ENCODE measurements at places on chromosomes 7 and 10.

GRCh38 chr7:111756687-111757178 is 194.4 kb upstream of the IMMP2L start:
- no peak for DNase-seq

DNA sequence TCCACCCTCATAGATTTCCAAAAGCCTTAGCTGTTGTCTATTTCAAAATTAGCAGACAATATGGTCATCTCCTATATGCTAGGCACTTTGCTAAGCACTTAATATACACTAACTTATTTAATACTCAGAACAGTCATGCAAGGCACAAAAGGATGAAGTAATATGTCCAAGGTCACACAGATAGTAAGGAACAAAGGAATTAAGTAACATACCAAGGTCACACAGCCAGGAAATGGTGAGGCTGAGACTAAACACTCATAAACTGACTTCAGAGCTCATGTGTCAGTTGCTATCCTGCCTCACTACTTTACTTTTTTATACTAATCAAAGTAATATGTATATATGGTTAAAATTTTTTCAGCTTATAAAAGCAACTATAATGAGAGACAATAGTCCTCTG is 23.6 kb upstream of the HIBADH start:
- no peak for DNase-seq

GRCh38 chr7:37999673-38000072 is 79.2 kb downstream of the EPDR1 start:
- no peak for DNase-seq

DNA sequence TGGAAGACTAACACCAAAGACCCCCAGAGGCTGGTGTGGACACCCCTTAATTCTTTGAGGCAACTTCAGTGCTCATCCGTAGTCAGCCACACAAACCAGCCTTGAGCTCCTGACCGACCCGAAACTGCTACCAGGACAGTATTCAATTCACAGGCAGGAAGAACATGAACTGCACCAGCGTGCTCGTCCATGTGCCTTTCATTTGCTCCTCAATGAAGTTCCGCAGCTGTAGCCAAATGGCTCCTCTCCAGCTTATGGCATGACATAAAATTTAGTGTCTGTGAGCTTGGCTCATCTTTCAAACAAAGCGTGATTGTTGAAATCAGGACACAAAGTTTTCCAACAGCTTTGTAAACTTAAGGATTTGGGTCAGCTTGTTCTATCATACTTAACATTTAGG is 144.1 kb upstream of the FAM171A1 start:
- DNase-seq = no peak

GRCh38 chr7:55558962-55559920 is 13.1 kb downstream of the VOPP1 start:
- DNase-seq = no peak

GRCh38 chr7:155224116-155224811 is 73.4 kb upstream of the INSIG1 start:
- DNase-seq = no peak

DNA sequence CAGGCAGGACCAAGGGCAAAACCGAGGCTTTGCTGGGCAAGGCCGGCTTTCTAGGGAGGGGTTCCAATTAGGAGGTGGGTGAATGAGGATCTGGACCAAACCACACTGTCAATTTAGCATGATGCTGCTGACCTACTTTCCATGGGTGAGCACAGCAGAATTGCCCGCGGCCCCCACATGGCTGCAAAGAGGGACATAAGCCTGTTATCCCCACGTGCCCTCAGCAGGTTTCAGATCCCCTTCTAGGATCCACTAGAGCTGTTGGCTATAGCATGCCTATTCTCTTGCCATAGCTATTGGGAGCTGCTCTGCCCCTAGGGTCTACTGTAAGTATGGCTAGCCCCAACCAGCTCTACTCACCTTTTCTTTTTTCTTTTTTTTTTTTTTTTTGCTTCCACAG is 102.8 kb downstream of the COL13A1 start:
- no peak for DNase-seq

- no peak for DNase-seq
Measured at GRCh38 chr7:123024989-123025758, 29.7 kb upstream of the TAS2R16 start.

DNA sequence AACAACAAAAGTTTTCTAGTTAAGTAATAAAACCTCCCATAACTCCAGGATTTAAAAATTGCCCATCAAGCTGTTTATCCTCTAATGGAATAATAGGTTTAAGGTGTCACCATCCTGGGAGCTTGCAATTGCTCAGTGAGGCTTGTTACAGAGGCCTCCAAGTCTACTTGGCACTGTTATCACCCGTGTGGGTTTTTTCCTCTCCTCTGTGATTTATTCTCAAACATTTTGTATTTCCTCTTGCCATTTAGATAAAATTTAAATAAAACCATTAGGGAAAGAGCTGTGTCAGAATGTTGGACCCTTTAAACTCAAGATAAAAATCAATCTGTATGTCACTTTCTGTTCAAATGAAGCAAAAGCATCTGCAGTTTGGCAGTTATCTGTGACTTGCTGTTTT is 202.6 kb downstream of the GALNT17 start:
- no peak for DNase-seq

GRCh38 chr7:99379043-99379577 is 4.6 kb downstream of the ARPC1B start:
- DNase-seq = peak; percentile 53

DNA sequence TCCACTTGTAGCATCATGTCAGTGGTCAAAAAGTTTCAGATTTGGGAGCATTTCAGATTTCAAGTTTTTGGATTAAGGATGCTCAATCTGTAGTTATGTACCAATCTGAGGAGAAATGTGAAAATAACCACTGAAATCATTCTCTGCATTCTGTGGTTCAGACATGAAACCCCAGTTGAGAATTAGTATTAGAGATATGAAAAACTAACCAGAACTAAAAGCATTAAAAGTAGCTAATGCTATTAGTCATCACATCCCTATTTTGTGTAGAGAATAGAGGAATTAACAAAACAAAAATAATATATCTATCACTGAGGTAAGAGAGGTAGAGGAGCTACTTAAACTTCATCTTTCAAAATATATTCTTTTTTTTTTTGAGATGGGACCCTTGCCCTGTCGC is 28.0 kb downstream of the MICU1 start:
- no peak for DNase-seq

DNA sequence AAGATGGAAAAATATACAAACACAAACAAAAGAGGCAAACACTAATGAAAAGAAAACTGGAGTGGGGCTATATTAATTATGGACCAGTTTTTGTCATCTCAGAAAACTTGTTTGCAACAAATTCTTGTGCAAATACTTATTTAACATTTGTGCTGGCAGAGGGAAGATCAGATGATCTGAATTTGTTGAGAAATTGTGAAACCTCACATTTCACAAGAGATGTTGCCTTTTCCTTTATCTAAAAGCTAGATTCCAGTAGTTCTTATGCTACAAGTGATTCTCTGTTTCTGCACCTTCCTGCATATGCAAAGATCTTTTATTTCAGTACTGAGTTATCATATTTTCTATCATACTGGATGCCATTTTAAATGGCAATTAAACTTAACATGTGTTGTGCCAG is 320.7 kb downstream of the SUGCT start:
- no peak for DNase-seq

DNA sequence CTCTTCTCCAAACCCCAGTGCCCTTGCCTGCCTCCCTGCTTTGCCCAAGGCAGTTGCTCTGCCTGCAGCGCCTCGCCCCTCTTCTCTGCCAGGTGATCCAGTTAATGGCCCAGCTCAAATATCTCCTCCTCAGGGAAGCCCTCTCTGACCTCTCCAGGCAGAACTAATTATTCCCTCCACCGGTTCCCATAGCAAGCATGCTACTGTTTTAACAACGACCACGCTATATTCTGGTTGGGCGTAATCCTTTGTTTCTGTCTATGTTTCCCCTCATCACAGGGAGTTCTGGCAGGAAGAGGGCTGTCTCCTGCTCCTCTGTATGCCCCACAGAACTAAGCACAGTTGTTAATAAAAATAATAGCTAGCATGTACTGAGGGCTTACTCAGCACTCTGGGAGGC is 36.8 kb upstream of the R3HCC1L start:
- DNase-seq = no peak

- DNase-seq = no peak
Measured at GRCh38 chr10:47047127-47047504, 135.9 kb downstream of the PTPN20 start.

GRCh38 chr7:100865372-100865911 is 1.7 kb upstream of the TRIP6 start:
- peak; percentile 50 for DNase-seq

- DNase-seq = no peak
Measured at GRCh38 chr10:96512524-96513304, 1.0 kb downstream of the TLL2 start.

DNA sequence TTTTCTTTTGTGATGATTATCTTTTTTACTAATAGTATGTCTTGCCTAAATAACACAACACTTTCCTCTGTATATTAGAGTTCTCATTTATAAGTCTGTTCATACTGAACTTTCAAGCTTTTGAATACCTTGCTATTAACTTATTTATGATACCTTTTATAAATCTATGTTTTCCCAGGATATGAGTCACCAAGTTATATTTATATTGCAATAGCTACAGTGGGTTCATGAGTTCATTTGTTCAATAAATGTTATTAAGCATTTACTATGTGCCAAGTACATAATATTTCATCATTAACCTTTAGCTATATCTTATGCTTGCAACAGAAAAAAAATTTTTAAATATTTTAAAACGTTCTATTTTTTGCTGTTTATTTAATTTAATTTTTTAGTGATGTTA is 18.3 kb downstream of the CLCN1 start:
- DNase-seq = no peak

DNA sequence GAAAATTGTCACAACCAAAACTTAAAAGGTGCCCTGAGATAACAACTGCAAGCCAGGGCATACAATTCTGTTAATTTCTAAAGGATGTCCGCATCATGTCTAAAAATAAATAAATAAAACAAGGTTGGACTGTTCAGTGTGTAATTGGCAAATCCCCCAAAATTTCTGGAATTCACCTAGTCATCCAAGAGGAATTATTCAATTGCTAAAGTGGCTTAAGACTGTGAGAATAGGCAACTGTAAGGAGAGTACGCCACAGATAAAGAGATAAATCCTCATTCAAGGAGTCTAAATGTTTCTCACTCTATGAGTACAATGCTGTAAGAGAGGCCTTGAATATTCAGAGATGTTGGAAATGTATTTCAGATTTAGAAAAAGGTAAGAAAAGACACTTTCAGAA is 37.2 kb downstream of the PIK3AP1 start:
- DNase-seq = no peak

GRCh38 chr10:103742824-103743223 is 112.6 kb downstream of the SH3PXD2A start:
- no peak for DNase-seq

GRCh38 chr7:158111049-158111751 is 476.4 kb downstream of the PTPRN2 start:
- DNase-seq = no peak

DNA sequence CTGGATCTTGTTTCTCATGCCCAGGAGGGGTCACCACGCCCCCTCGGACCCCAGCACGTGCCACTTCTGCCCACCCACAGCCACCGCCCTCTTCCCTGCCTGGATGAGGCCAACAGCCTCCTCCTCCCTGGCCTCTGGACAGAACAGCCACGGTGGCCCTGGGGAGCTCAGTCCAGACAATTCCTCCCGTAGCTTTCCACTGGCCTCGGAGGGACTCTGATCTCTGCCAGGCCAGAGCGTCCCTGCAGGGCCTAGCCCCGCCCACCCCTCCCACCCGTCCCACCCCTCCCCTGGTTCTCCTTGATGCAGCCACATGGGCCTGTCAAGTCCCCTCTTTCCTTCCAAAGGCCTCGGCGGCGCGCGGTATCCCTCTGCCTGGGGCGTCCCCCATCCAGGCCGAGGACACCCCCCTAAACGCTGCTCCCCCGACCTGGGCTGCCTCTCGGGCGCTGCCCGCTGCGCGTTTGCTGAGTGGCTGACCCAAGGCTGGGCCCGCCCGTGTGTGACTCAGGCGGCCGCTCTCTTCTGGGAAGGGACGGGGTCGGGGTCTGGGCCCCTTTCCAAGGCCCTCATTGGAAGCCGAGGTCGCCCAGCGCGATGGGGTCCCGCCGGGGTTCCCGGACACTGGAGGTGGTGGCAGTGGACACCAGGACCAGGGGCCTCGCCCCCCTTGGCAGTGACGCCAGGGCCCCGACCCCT is 557 bp downstream of the TMEM120A start:
- no peak for DNase-seq

- DNase-seq = peak; percentile 58
Measured at GRCh38 chr7:16644636-16645592, 640 bp downstream of the ANKMY2 start.

DNA sequence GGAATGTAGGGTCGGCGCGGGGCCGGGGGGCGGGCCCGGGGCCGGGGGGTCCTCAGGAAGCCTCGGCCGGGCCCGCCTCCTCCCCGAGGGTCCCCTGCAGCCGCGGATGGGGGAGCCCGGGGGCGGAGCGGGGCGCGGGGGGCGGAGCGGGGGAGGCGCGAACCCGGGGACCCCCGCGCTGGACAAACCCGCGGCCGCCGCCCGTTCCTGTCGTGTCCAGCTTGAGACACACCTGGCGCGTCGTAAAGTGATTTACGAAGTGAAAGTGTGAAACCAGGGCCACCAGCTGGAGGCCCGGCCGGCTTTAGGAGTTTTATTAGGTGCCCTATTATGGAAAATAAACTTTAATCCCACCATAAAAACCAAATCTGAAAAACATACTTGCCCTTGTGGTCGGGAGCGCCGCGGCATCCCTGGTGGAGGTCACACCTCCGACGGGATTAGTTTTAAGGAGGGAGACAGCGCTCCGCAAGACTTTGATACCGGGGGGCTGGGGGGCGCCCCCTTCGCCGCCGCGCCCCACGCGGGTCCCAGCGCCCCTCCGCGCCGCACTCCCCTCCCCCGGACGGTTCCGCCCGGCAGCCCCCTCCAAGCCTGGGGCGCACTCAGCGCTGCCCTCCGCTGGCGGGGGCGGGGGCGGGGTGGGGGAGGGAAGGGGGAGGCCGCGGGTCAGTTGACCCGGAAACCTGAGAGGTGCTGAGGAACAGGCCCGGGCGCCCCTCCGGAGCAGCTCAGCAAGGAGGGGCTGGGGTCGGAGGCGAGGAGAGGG is 10.3 kb downstream of the MNX1 start:
- DNase-seq = no peak

DNA sequence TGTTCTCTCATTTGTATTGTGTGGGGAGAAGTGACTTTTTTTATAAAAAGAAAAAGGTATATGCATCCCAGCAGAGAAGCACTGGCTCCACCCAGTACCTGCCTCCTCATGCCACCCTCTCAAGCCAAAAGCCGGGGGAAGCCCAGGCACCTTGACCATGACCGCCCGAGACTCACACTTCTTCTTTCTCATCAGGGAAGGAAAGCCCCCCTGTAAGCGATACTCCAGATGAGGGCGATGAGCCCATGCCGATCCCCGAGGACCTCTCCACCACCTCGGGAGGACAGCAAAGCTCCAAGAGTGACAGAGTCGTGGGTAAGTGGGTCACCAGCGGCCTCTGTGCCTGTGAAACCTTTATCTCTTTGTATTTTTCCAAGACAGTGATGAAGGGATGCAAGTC is 22.9 kb downstream of the IKZF1 start:
- no peak for DNase-seq

DNA sequence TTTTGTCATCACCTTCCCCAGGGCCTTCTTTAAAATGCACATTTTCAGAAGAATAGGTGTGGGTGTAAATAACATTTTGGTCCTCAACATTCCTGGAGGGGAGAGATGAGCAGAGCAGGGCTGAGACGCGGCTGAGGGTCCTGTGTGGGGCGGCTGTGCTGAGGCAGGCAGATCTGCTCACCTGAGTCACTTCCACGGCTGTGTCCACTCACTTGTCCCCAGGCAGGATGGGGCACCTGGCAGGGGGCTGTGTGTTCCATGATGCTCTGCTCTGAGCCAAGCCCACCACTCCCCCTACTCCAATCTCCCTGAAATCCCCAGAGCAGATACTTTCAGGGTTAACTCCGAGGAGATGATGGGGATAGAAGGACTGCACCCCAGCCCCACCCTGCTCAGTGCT is 93.8 kb downstream of the GLRX3 start:
- DNase-seq = no peak

All from hematopoietic multipotent progenitor cell treated with erythropoietin and hydrocortisone succinate and interleukin-3 and kit ligand, for 17 days (in vitro differentiated cells).